ENCODE measurements at places on chromosomes 5 and 9.

- no peak for DNase-seq
These were observed 162.7 kb upstream of the LHFPL2 start for GRCh38 chr5:78811121-78811817.

GRCh38 chr9:126819482-126819881 lies 14.6 kb downstream of the ZBTB43 start:
- no peak for DNase-seq

DNA sequence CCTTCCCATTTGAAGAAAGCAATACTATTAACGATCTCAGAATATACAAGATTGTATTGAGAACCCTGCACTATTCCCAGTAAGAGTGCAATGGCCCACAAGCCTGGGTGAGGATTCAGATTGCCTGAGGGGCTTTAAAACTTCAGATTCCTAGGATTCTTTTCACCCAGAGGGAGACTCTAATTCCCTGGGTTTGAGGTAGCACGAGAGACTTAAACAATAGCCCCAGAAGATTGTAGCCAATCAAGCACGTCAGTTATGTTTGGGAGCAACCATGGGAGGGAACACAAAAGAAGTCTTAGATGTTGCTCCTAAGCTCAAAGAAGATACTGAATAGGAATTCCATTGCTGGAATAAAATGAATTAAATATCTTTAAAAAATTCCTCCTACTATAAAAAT lies 17.9 kb downstream of the MRPS27 start:
- no peak for DNase-seq

DNA sequence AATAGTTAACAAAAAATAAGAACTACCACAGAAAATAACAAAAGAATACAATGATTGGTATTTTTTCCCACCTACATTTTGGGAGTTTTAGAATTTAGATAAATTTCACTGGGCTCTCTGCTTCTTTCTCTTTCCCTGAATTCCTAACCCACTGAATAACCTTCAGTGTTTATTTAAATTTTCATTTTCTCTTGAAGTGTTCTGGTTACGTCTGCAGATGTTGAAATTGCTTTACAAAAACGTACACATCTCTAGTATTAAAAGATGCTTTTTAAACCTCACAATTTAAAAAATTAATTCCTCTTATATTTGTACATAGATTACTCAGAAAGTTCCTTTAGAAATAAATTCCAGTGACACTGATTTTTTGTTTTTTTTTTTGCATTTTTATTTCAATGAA lies 158.7 kb upstream of the TUT7 start:
- no peak for DNase-seq

GRCh38 chr5:96242571-96242970 lies 190.5 kb downstream of the PCSK1 start:
- no peak for DNase-seq

DNA sequence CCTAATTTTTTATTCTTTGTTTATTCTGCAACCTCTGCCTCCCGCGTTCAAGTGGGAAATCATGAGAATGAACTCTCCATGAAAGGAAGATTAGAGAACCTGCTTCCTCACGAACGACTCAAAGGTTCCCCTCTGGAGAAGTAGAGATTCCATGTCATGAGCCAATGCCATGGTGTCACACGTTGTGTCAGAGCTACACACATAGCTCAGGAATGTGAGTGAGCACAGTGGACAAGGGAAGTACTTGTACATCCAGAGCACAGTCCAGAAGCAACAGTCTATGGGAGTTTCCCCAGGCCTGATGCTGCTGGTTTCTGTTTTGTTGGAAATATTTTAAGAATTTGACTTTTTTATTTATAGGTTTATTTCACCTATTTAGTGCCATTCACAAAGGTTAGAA lies 26.8 kb upstream of the PPP2CA start:
- no peak for DNase-seq

DNA sequence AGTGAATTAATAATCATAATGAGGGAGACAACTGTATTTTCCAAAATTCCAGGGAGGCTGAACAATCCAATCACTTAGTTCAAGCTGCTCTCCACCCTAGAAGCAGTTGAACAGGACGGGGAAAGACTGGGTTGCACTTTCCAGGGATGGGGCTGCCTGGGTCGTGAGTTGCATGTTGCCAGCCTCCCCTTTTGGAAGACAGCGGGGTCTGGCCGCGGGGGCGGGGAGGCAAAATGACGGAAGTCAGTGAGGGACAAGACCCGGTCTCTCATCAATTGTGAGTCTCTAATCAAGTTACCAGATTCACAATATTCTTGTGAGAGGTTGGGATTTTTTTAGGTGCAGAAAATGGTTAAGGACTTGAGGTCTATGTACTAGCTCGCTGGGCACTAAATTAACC lies 484.1 kb downstream of the ZSWIM6 start:
- no peak for DNase-seq

- DNase-seq: no peak
These were observed 2.8 kb downstream of the RORB start for GRCh38 chr9:74499770-74500583.

DNA sequence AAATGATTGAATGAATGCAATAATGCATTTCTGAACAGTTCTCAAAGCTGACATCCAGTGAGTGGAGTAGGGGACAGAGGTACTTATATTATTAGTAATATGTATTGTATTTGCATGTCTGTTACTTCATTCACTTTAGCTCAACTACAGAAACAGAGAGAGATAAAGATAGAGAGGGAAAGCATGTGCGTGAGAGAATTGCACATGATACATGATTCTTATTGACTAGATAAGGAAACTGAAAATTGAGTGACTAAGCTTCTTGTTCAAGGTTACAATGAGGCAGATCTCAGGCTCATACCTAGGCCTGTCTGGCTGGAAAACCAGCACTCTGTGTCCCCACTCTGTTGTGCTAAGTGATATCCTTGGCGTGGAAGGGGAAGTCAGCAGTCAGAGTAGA lies 337.7 kb upstream of the KLF4 start:
- DNase-seq: no peak

DNA sequence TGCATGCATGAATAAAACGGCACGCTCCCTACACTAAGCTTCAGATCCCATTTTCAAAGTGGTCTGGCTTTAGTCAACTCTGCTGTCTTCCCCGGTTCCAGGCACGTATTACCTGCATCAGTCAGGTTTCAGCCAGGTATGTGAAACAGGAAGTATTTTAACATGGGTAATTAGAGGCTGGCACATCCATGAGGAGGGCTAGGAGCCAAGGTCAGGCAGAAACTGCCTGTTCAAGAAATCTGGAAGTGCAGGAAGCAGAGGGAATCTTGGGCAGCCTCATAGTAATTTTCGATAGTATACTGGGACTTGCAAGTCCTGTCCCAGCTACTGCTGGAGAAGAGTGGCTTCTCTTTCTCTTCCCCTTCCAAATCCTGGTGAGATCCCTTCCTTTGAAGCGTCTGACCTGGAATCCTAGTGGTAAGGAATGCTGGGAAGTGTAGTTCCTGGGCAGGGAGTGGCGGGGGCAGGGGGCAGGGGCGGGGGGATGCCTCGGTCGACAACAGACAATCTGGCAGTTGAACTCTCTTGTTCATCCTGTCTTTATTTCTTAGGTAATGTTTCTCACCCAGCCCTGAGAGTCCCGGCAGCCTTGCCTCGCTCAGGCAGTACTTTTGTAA lies 403.1 kb downstream of the TLE4 start:
- DNase-seq: no peak

All from hematopoietic multipotent progenitor cell treated with erythropoietin and hydrocortisone succinate and interleukin-3 and kit ligand, for 15 days (in vitro differentiated cells).